Activated naive CD8-positive, alpha-beta T cell treated with anti-CD3 and anti-CD28 coated beads, Interleukin-2, amount 50 U/mL, for 16 hours (primary cell): ENCODE measurements at places on chromosomes 3 and 15.

DNA sequence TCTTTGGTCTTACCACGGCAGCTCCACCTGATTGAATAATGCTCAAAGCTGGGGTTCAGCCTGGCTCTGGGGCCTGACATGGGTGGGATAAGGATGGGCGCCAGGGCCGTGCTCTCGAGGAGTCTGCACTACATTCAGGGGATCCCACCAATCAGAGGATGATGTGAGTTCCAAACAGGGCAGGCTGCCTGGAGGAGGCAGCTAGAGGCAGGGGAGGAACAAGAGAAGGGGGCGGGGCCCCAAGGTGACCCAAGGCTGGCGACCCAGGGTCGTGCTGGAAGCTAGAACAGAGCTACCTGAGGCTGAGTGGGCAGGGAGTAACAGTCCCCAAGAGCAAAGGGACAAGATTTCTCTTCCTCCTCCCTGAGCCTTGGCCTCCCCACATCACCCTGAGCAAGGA is 56.1 kb downstream of the PCSK6 start:
- no peak for DNase-seq

DNA sequence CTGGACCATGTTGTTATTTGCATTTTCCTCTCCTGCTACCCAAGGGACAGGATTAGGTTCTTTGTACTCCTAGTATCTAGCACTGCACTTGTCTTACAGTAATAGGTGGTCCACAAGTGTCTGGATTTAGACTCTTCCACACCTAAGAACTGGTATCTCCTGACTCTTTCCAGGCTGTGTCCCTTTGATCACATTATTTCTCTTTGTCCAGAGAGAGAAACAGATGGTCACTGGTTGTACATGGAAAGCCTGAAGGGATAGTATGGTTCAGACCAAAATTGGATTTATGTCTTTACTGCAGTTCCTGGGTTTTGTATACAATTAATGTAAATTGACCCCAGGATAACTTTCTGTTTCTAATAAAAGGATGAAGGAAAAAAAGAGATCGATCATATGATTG is 64.0 kb downstream of the PDE8A start:
- DNase-seq: no peak

DNA sequence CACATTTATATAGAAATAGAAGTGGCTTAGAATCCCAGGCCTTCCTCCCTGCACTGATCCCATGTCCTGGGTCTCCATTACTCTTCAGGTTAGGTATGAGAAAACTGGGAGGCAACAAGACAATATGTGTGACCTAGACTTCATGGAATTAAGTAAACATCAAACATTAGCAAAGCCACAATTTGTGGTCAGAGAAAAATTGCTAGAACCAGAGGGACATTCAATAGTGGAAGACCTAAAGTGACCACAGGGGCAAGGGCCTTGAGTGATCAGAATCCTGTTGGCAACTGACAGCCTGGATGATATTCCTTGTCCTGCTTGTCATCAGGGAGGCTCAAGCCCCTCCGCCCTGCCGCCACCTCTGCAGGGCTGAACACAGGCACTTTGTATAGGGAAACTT is 322.8 kb upstream of the CTNNB1 start:
- no peak for DNase-seq

GRCh38 chr3:70464876-70465275 is 152.4 kb upstream of the MDFIC2 start:
- no peak for DNase-seq

DNA sequence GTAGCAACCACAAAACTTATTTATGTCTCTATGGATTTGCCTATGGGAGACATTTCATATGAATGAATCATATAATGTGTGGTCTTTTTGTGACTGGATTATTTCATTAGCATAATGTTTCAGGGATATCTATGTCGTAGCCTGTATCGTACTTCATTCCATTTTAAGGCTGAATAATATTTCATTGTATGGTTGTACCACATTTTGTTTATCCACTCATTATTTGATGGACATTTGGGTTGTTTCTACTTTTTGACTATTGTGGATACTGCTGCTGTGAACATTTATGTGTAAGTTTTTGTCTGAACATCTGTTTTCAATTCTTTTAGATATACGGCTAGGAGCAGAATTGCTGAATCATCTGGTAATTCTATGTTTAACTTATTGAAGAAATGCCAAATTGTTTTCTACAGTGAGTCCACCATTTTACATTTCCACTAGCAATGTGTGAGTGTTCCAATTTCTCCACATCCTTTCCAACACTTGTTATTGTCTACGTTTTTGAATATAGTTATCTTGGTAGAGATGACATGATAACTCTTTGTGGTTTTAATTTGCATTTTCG is 134.4 kb upstream of the DAZL start:
- DNase-seq: no peak

GRCh38 chr3:144415492-144415891 is 443.9 kb downstream of the DIPK2A start:
- no peak for DNase-seq

- DNase-seq: no peak
Measured at GRCh38 chr3:129519449-129519848, 9.0 kb upstream of the RHO start.

DNA sequence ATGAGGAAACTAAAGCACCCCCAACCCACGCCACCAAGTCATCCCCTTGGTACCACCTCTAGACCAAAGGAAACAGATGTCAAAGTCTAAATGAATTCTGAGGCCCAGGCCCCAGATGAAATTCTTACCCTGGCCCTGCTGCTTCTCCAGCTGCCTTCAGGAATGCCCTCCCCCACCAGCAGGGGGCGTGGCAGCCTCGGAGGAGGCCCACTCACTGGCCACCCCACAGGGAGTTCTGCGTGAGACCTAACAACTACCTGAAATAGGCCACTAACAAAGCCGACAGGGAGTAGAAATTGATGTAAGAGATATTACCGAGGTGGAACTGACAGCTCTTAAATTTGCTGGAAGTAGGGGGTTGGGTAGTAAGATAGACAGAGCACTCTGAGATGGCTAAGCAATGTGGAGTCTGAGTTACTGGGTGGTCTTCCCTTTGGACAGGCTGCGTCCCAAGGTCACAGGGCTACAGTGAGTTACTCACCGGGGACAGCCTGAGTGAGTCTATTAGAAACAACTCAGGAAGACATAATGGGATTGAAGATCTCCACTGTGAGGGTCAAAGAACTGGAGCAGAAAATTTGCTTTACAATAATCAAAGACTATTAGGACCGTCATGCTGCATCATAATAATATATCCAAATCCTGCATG is 240.7 kb downstream of the SHOX2 start:
- DNase-seq: no peak

DNA sequence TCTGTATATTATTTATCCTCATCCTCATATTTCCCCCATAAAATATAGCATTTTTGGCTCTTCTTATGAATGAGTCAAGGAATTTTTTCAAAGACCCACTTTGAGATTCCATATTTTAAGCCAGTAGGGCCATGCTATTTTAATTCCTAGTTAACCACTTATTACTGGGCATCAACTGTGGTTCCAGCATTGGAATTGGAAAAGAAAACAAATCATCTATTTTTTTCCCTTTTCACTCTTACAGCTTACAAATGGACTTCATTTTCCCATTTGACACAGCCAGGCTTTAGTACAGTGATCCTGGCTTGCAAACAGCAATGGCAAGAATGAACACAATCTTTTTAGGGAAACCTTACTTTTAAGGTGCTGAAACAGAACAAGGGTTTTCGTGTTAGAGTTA is 19.4 kb upstream of the PLCL2 start:
- no peak for DNase-seq

DNA sequence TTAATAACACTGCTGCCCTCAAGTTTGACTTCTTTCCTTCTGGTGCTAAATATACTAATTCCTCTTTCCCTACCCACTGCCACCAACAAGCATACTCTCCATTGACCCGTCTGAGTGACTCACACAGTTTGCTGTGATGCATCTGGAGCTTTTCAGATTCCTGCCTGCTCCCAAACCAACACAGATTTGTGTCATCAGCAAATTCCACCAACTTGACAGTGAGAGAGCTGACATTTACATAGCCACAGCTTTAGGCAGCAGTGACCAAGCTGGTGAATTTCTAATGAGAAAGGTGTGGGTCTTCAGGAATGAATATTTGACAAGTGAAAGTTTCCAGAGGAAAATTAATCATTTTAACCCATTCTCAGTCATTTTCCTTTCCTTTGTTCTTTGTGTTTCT is 96.5 kb upstream of the PRICKLE2 start:
- DNase-seq: no peak

GRCh38 chr15:47422881-47423665 is 294.2 kb upstream of the SEMA6D start:
- DNase-seq: no peak

GRCh38 chr3:157436583-157437291 is at the start of gene PTX3:
PTX3 (plus strand) TSS chr3:157436850; CDS start chr3:157436934, 84 bp downstream.
- no peak for DNase-seq

GRCh38 chr3:193572426-193572908 is 17.8 kb upstream of the ATP13A4 start:
- DNase-seq: no peak

- no peak for DNase-seq
Measured at GRCh38 chr15:52670087-52670486, 9.1 kb downstream of the ATOSA start.

GRCh38 chr3:37458162-37459120 is 284.1 kb upstream of the LRRFIP2 start:
- DNase-seq: no peak

GRCh38 chr3:127392156-127392490 is 104.3 kb upstream of the PRR20G start:
- no peak for DNase-seq

- no peak for DNase-seq
Measured at GRCh38 chr3:44887101-44887500, 12.7 kb downstream of the TGM4 start.
